RPMI7951 (cell line): ENCODE measurements at places on chromosomes 11 and 22. TPM values are rescaled to one million over a fixed set of nuclear protein-coding genes. Genes with fewer than 3 reads are reported as not detected.
A peak's percentile ranks its signal among the peaks of the same experiment; 100 is the strongest.

Gene KRTAP5-10
- total RNA-seq = not detected in 2 replicates

DNA sequence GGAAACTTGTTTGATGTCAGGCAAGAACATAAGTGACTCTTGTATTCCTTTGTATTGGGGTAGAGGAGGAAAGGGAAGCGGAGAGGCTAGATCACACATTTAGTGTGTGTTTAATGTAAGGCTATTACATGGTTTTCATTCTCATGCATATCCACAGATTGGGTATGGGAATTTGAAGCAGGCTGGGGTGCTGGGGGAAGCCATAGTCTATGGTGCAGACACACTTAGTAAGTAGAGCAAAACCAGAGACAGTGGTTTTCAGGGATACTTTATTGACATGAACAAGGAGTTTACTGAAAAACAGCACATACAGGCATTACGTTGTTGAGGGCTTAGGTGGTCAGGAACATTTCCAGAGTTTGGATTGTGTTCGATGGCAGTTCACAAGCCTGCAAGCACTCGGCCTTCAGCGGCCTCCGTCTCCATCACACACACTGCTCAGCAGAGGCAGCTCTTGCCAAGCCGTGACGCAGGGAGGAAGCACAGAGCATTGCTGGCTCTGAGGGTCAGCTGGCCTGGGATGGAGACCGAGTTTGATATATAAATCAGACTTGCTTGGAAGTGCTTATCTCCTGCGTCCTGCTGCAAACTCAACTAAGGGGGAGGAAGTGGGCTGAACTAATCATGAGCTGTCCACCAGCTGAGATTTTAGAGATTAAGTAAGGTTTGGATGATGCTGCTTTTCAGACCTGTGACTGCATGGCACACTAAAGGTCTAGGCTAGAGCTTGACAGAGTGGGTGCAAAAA is 25.3 kb downstream of the SCN3B start:
- peak; percentile 64 for DNase-seq

DNA sequence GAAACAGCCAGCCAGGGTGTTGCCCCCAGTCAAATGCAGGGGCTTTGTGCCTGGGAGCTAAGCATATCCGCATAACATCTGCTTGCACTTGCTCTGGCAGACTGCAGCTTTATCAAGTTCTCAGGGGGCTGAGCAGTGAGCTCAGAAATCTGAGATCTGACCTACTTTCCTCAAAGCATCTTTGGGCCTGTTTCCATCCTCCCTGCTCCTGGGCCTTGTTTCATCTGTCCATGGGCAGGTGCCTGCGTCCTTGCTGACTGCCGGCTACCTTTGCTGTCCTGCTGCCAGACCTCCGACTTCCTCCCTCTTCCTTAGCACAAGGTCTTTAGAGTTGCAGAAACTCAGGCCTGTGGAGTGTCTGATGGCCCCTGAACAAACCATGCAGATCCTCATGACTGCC is 131.2 kb upstream of the B3GAT1 start:
- no peak for DNase-seq

Gene ELFN2
- total RNA-seq = under 0.01 TPM in 1 of 2 replicates, not detected in the other

- no peak for DNase-seq
Measured at GRCh38 chr11:102184269-102184987, 74.2 kb downstream of the YAP1 start.

Gene LINC01488
- not detected in 2 replicates for total RNA-seq

Gene LARGE1
- total RNA-seq = 2.9 and 3.0 TPM in 2 replicates
